ENCODE measurements at places on chromosomes 16 and 17.

GRCh38 chr17:35041390-35041789 is 22.1 kb downstream of the RFFL start:
- no peak for DNase-seq

DNA sequence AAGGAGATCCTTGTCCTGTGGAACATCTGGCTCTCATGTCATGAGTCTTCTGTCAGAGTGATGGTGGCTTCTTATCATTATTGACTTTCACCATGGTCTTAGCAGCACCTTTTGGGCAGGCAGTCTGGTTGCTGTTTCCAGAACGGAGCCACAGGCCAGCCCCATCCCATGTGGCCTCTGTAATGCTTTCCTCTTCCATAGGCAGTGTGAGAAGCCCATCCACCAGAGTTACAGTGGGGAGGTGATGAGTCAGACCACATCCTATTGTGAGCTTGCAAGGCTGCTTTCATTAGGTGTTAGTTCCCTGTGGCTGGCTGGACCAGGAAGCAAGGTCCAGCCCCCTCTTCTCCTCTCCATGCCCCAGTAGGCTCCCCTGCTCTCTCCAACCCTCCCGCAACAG is 30.8 kb upstream of the SPACA3 start:
- peak; percentile 12 for DNase-seq

- no peak for DNase-seq
Measured at GRCh38 chr17:17364338-17364667, 61.1 kb downstream of the NT5M start.

GRCh38 chr17:45242029-45242414 is 19.9 kb downstream of the SPATA32 start:
- no peak for DNase-seq

GRCh38 chr17:60525685-60526514 is at the start of gene APPBP2:
APPBP2 (minus strand) TSS chr17:60526242; CDS start chr17:60525931, 311 bp downstream.
- peak; percentile 86 for DNase-seq

DNA sequence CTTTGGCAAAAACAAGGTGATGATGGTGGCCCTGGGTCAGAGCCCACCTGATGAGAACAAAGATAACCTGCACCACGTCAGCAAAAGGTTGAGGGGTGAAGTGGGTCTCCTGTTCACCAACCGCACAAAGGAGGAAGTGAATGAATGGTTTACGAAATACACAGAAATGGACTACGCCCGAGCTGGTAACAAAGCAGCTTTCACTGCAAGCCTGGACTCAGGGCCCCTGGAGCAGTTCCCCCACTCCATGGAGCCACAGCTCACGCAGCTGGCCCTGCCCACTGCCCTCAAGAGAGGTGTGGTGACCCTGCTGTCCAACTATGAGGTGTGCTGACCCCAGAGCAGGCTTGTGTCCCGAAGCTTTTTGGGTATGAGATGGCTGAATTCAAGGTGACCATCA is 29.7 kb upstream of the DLX4 start:
- peak; percentile 33 for DNase-seq

- no peak for DNase-seq
Measured at GRCh38 chr17:59897090-59897489, 4.2 kb downstream of the RPS6KB1 start.

- no peak for DNase-seq
Measured at GRCh38 chr16:7644811-7645210, 312.2 kb downstream of the RBFOX1 start.

DNA sequence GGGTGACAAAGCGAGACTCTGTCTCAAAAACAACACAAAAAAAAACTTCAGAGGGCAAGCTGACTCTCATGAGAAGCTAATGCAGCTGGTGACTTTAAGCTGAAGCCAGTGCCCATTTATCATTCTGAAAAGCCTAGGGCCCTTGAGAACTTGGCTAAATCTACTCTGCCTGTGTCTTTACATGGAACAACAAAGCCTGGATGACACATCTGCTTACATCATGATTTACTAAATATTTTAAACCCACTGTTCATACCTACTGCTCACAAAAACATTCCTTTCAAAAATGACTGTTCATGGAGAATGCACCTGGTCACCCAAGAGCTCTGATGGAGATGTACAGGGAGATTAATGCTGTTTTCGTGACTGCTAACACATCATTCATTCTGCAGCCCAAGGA is 6.1 kb upstream of the ALOX12 start:
- no peak for DNase-seq

- DNase-seq = peak; percentile 9
Measured at GRCh38 chr16:53812914-53813313, 109.0 kb downstream of the FTO start.

DNA sequence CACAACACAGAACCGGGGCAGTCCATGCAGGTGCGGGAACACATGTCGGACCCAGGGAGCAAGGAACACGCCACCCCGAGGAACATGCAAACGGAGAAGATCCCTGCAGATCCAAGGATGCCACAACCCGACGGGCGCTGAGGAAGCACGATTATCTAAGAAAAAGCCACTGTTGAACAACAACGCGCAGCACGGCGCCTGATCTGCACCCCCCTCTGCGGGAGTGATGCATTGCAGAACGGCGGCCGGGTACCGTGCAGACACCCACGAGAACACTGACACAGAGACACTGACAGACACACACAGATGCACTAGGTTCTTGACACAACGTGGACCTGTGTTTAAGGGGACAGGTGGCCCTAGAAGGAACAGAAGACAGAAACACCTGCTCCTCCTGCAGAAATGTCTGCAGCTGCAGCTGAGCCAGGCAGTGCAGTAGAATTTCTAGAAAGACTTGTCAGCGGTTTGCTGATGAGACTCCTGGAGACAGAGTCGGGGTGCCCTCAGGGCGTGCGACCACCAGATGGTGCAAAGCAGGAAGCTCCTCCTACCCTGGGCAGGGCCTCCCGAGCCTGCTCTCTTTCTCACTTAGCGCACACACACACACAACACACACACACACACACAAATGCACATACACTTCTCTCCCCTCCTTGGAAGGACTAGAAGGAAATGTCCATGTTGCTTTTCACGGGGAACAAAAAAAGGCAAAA is 7.5 kb downstream of the NPTX1 start:
- no peak for DNase-seq

DNA sequence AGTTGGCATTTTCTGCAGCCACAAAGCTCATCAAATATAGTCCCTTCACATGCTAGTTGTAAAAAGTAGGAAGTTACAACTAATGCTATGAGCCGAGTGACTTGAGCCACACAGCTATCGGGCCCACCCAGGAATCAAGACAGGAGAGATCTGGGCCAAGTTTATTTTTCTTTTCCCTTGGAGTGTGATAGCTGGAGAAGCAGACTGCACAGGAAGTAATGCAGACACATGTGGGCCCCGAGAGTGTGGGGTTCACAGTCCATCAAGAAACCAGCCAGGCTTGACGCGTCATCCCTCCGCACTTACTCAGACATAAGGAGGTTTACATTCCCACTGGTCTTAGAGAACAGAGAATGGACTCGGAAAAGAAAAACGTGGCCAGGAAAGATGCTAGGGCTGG is 403.1 kb upstream of the CDH11 start:
- DNase-seq = peak; percentile 10

DNA sequence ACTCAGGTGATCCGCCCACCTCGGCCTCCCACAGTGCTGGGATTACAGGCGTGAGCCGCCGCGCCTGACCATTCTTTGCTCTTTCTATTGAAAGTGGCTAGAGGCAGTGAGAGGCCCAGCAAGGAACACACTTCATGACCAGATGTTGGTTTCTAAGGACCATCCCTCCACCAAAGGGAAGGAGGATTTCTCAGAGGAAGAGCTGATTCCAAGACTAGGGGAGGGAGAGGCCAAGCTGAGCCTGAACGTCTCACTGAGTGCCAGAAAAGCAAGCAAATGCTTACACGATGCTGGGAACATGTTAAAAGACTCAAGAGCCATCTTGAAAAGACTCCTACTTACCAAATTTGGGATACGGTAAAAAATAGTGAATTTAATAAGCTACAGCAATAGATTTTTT is 79.2 kb downstream of the MRM3 start:
- DNase-seq = no peak

DNA sequence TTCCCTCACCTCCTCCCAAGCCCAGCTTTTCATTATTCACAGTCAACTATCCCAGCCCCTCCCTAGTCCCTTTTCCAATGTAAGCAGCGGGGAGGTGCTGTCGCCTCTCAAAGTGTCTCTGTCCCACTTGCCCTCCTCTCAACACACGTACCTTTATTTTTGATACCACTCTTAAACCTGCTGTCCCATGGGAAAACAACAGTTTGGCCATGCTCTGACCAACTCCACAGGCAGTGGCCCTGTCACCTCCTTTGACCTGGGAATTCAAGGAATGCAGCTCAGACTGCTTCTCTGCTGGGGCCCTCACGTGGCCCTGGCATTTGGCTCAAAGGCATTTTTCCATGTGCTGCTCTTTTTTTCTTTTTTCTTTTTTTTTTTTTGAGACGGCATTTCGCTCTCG is 4.2 kb downstream of the LYRM9 start:
- DNase-seq = no peak

DNA sequence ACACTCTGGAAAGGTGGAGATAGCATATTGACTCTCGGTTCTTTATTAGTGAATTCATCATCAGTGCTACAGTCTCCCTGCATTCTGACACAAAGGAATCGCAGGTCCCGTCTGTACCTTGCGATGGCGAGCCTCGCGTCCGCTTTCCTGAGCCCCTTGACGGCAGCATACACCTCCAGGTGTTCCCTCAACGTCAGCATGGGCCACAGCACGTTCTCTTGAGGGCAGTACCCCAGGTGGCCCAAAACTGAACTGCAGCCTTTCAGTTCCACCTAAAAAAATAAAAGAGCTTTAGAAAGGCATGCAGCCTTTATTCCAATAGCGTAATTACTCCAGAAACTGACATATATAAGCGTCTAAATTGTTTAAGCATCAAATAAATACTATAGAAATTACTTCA is 24.2 kb upstream of the ABCA9 start:
- DNase-seq = peak; percentile 16

DNA sequence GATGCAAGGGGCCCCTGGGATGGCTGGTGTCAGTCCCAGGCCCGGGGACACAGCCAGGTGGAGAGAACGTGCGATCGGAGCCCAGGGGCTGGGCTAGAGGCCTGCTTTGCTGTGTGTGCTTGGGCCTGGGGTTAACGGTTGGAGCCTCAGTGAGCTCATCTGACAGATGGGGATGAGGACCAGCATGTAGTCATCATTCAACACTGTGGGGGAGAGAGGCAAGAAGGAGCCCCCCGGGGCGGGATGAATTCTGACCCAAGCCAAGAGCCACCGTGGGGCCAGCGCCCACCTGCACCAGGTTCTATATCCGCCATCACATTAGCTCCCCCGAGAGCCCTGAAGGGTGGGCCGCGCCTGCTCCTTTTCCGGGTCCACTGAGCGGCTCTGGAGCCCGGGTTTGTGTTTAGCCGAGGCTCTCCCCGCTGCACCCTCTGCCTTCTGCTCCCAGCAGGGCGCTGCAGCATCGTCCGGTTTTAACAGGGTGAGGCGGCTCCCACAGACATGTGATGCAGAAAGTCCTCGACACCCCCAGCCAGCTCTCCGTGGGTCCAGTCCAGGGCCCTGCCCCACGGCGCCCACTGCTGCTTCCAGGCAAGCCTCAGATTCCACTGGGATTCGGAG is 365.7 kb downstream of the SEC14L1 start:
- DNase-seq = no peak

DNA sequence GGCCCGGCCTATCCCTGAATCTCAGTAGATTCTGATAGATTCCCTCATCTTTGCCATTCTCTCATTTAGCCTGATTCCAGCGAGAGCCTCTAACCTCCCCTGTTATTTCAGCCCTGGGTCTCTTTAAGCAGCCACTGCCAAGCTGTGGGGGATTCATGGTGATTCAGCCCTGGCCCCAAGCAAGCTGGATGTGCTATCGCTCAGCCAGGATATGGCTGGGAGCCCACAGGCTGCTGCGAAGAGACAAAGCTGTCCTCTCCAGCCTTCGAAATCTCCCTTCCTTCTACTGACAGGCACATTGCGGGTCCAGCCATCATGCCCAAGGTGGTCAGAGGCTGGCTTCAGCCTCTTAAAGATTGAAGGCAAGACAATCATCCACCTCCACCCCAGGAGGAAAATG is 394.1 kb downstream of the SOX9 start:
- DNase-seq = no peak

GRCh38 chr17:79087428-79088143 is 13.0 kb downstream of the ENGASE start:
- peak; percentile 75 for DNase-seq

DNA sequence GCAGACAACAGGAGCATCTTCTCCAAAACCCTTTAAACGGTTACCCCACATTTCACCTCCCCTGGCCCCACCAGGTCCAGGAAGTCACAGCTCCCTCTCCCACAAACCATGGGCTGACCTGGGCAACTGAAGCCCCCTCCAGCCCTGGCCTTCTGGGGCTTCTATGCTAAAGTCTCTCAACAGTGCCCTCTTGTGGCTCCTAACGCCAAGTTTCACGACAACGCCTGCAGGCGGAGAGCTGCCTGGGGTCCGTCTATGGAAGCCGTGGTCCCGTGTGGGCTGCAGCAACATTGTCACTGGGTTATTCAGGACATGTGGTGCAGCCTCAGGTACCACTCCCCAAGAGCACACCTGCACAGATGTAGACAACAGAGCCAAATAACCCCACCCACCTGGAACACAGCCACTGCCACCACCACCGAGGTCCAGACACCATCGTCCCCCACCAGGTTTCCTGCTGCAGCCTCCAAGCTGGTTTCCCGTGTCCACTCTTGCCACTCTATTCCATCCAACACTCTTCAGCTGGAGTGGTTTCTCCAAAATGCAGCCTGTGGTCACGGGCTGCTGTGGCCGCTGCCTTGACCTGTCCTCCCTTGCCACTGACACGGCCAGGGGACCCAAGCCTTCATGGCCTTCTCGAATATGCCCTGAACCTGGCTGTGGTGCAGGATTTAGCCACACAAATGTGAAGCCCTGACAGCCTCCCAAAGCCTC is 19.1 kb downstream of the C16orf95 start:
- DNase-seq = peak; percentile 43

DNA sequence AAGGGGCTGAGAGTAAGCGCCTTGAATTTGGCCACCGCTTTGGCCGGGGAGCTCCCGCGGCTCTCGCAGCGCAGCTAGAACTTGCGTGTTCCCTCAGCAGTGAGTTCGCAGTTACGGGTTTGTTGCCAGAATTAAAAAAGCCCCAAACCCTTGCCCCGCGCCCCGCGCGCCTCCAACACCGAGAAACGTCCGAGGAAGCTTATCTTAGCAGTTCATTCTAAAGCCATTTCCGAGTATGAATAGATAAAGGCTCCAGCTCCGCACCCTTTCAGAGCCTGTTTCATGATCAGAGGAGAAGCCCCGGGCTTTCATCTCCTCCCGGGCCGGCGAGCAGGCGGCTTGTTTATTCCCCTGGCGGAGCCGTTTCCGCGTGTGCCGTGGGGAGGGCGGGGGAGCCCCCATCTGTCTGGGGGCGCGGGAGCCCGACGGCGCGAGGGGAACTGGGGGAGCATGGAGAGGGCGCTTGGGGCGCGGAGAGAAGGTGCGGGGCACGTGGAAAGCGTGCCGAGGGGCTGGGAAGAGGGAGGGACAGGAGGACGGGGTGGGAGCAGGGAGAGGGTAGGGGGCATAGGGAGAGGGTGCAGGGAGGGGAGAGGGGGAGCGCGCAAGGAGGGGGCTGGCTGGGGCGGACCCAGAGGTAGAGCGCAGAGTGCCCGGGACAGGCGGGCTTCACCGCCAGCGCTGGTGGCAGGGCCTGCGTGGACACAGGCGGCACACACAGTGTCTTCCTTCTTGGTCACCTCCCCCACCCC is 9.9 kb downstream of the TBX4 start:
- peak; percentile 70 for DNase-seq

All from OCI-M1 (cell line).